ENCODE measurements at places on chromosomes 2 and 18. TPM values are rescaled to one million over a fixed set of nuclear protein-coding genes. Genes with fewer than 3 reads are reported as not detected.

BBS5 gene
- 0.21 TPM for total RNA-seq

C1GALT1C1L gene
- total RNA-seq: not detected

RTP5 gene
- 0.21 TPM for total RNA-seq

HOXD12 gene
- not detected for total RNA-seq

EMX1 gene
- total RNA-seq: not detected

CNDP1 gene
- not detected for total RNA-seq

M1AP gene
- total RNA-seq: 0.31 TPM

ARHGEF4 gene
- total RNA-seq: 1.5 TPM

All from mononuclear cell (primary cell).